ENCODE measurements at places on chromosomes 2 and 18. TPM values are rescaled to one million over a fixed set of nuclear protein-coding genes. Genes with fewer than 3 reads are reported as not detected.

GRCh38 chr2:119308793-119309330 is 57.8 kb downstream of the C2orf76 start:
- no peak for DNase-seq

GRCh38 chr2:231152800-231153557 is 28.1 kb upstream of the HTR2B start:
- peak; percentile 45 for DNase-seq

The BCL2L11 gene
- total RNA-seq, result 6.9 TPM

DNA sequence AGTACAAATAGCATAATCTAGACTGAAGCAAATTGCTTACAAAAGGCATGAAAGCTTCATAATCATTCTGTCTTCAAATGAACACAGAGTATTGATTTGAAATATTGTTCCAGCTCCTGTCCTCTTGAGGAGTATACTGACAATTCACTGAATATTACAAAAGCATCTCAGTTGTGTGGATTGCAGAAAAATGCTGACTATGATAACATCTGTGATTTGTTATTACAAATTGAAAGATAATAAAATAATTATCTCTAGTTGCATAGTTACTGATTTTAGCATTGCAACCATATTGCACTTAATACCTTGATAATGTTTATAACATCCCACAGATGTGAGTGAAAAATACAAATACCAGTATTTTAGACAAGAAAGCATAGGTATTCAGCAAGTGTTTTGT is 49.2 kb upstream of the FN1 start:
- DNase-seq, result no peak

GRCh38 chr2:240725671-240726070 is 34.0 kb downstream of the AQP12A start:
- peak; percentile 53 for DNase-seq

The KIAA2012 gene
- not detected for total RNA-seq

The ADCYAP1 gene
- total RNA-seq, result not detected

GRCh38 chr2:69061525-69061924 is 48.5 kb downstream of the ANTXR1 start:
- no peak for DNase-seq

The AMER3 gene
- total RNA-seq, result not detected

The VAMP5 gene
- total RNA-seq, result 146 TPM

DNA sequence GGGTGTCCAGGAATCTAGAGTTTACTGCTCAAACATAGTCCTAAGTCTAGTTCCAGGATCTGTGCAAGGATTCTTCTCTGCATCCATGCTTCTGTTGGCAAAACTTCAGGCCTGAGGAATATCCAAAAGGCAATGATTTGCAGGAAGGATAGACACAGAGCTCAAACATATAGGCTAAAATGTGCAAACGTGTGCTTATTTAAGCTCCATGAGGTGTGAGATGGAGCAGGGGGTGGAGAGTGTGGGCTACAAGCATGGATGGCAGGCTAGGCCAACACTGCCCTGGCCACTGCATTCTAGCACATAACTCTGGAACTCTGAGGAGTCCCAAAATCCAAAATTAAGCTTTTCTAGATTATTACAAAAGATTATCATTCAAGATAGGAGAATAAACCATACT is 301.1 kb downstream of the PAX3 start:
- DNase-seq, result no peak

DNA sequence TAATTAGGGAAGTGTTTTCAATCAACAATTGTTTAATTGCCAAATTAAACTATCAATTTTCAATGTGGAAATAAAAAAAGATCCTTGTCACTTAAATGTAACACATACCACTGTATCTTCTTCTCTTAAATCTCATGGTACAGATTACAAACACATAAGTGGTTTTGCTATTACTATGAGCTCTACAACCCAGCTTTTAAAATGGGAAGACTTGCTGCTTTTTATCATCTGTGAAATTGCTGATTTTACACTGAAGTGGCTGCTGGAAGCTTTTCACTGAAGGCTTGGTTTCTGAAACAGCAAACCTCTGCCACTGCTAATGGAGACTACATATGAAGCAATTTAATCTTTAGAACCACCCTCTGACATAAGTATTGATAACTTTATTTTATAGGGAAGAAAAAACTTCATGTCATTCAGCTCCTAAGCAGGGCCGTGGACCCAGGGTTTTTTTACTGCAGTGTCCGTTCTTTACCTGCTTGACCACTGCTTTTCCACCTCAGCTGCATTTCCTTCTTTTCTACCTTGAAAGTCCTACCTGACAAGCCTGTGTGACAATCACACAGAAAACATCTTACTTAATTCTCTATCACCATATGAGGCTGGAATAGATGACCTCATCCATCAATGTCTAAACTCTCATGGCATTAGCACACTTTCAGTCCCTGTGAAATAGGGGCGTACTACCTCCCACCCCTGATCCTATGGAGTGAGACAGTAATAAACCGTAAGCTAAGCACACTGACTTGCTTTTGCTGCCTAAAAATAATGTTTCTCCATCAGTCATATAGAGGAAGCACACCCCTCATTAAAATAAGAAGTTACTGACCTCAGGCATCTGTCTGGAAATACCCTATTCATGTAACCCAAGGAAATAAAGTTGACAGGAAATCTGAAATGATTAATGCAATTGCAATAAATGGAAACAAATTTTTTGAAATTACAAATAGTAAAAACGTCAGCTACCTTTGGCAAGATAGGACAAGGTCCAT is 19.2 kb upstream of the SLC8A1 start:
- DNase-seq, result no peak

The EVX2 gene
- total RNA-seq, result not detected

GRCh38 chr2:135182190-135182589 is 130.1 kb downstream of the RAB3GAP1 start:
- DNase-seq, result no peak

- no peak for DNase-seq
Observed at GRCh38 chr2:97911922-97912575, 83.7 kb downstream of the TMEM131 start.

DNA sequence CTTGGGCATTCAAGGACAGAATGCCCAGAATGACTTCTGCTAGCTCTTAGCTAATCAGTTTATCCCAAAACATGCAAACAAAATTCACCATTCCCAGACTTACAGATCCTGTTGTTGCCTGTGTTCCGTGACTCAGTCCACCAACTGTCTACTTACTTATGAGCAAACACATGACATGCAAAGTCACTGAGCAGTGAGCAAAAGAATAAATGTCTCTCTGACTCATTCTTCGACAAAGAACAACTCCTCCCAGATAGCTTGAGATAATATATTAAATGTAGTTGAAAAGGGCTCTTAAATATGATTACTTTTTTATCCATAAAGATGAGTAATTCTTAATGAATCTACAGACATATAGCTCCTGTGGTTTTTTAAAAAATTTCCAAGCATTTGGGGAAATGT is 9.0 kb upstream of the CREG2 start:
- peak; percentile 97 for DNase-seq

DNA sequence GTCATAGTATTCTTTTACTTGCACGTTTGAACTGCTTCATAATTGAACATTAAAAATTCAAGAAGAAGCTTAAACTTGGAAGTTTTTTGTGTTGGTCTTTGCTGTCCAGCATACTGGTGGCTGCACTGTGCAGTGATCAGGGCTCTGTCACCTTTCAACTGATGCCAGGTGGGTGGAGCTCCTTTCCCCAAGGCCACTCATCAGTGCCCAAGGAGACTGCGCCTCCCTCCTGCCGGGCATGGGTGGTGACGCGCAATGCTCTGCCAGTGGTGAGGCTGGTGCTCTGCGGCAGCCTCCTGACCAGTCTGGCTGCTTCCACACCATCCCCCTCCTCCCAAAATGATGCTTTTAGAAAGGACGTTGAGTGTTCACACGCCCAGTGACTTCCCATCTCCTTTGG is 16.0 kb upstream of the LDLRAD4 start:
- DNase-seq, result no peak

DNA sequence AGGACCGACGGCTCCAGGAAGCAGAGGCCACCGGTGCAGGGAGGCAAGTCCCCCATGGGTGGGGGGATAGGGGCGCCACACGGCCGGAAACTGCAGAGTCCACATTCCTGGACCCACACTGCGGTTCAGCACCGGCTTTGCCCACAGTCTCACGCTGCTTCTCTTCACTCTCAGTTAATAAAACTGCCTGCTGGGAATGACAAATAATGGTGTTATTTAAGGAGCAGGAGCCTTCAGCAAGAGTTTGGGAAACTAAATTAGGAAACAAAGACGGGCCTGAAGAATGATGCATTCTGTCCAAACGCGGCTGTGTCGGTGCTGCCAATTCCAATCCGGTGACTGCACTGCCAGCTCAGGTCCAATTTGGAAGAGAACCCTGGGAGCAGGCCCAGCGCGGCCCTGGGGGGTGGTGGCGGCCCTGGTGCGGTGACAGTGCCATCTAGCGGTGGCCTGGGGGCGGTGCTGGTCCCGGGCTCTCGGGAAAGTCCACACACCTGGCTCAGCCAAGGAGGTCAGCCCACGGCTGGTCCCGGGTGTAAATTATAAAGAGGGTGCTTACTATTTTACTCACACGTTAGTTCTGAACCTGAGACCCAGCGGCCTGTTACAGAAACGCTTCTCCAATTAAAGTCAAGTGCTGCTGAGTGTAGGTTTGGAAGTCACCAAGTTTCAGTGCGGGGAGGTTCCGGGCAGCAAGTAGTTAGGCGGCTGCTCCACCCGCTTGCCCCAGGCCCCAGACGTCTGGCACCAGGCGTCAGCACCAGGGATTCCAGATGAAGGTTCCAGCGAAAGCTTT is 73.1 kb upstream of the PXDN start:
- peak; percentile 90 for DNase-seq

GRCh38 chr2:159744363-159744762 is 32.1 kb downstream of the MARCHF7 start:
- DNase-seq, result peak; percentile 52

- peak; percentile 46 for DNase-seq
Observed at GRCh38 chr2:61426267-61426897, 44.5 kb downstream of the USP34 start.

DNA sequence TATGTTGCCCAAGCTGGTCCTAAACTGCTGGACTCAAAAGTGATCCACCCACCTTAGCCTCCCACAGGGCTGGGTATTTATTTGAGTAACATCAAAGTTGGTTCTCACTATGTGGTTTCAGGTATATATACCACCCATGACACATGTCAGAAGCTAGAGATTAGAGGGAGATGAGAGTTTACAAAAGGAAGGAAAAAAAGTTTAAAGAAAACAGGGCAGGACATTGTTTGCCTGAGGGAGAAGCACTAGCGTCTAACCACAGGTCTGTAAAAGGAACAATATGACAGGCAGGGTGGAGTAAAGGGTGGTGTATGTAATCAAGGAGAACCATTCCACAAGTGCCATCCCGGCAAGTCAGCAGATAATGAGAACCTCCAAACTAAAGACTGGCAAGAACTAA is 8.5 kb downstream of the CEP76 start:
- no peak for DNase-seq

GRCh38 chr2:167733747-167734146 is 513.6 kb downstream of the STK39 start:
- DNase-seq, result no peak

- peak; percentile 94 for DNase-seq
Observed at GRCh38 chr2:9310377-9310776, 103.8 kb downstream of the ASAP2 start.

DNA sequence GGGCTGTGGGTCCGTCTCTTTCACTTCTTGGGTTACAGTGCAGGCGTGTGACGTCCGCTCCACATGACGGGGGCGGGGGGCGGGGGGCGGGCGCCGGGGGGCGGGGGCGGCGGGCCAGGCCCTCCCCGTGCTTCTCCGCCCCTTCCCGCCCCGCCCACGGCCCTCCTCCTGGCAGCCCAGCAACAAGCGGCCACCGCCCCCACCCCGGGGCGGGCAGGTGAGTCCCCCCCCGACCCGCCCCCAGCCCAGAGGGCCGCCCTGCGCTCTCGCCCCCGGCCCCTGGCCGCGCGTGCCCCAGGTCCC is 3.6 kb downstream of the ZNF516 start:
- DNase-seq, result peak; percentile 28

DNA sequence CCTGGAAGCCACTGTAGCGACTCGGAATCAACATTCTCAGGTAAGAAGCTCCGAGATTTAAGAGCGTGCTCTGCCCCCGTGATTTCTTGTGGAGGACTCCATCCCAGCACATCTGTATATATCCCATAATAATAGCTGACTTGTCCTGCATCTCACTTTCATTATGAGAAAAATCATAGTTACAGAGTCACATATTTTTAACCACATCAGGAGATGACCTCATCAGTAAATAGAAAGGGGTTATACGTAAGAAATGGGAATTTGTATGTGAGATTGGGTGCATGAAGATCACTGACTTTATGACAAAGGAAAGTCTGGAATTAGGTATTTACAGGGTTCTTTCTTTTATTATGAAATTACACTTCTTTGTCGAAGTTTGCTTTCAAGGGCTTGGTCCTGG is 16.4 kb upstream of the TMEM18 start:
- no peak for DNase-seq

The CPO gene
- not detected for total RNA-seq

- no peak for DNase-seq
Observed at GRCh38 chr18:35049111-35050027, 8.2 kb downstream of the MAPRE2 start.

The POMC gene
- not detected for total RNA-seq

GRCh38 chr2:238220274-238220891 is 16.9 kb upstream of the ILKAP start:
- DNase-seq, result no peak

GRCh38 chr2:63023444-63023843 is 27.2 kb upstream of the OTX1 start:
- peak; percentile 54 for DNase-seq

DNA sequence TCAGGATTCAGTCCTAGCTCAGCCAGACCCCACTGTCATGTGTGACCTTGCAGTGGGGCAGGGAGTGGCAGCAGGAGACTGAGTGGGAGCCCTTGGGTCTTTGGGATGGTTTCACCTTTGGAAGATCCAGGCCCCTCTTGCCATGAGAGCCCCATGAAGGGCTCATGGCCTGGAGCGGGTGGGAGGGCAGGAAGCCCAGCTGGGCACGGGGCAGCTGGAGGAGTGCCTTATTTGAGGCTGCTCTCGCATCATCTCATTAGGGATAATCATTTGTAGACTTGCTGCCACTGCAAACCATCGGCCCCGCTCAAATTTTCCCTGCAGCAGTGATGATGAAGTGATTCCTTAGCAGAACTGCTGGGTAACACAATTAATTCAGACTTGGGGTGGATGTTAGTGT is 73.9 kb downstream of the TGOLN2 start:
- no peak for DNase-seq

GRCh38 chr2:46202453-46202852 is 94.8 kb upstream of the EPAS1 start:
- no peak for DNase-seq

GRCh38 chr2:1887915-1888314 is 143.6 kb upstream of the PXDN start:
- no peak for DNase-seq

- DNase-seq, result no peak
Observed at GRCh38 chr18:38747153-38747552, 1181.6 kb upstream of the CELF4 start.

The STK36 gene
- total RNA-seq, result 25.8 TPM
